Right hindlimb (tissue), 1 donor: ENCODE measurements at places on chromosomes 6 and 20.

- no peak for DNase-seq
These were observed 103.7 kb downstream of the OGFRL1 start for GRCh38 chr6:71392276-71392675.

GRCh38 chr6:27693766-27694546 lies 218.2 kb downstream of the OR2B2 start:
- peak; percentile 47 for DNase-seq

DNA sequence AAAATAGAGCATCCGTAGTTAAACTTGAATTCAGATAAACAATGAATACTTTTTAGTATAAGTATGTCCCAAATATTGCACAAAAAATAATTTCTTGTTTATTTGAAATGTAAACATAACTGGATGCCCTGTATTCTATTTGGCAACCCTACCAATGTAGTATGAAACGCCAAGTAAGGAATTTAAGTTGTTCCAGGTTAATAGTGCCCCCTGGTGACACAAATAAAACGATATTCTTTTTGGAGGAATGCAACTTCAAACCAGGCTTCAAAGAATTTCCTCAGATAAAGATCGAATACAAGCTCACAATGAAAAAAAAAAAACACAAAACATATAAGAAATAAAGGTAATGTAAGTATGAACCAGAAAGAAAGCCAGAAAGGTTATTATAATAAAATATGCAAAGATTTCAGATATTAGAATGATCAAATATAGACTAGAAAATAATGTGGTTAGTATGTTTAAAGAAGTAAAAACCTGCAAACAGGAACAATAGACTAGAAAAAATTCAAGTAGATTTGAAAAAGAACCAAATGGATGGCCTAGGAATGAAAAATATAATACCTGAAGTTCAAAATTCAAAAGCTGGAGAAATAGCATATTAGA lies 18.4 kb upstream of the AKAP7 start:
- no peak for DNase-seq

GRCh38 chr20:20358801-20359200 lies 9.1 kb upstream of the INSM1 start:
- DNase-seq: no peak

DNA sequence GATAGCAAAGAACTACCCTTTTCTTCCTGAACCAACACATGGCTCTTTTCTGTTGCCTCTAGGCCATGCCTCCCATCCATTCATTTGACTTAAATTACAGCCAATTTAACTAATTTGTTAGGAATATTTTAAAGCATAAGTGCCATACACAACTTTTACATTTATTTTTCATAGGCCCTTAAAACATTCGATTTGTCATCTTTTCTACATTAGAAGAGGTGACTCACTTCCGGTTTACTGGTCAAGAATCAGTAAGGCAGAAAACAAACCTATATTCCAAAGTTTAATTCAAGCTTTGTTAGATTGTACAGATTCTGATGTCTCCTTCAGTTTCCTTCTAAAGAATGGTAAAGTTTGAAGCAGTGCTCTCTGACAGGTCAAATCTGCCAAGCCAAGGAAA lies 344.3 kb downstream of the SAMD5 start:
- DNase-seq: no peak

- DNase-seq: no peak
These were observed 79.1 kb downstream of the LRRC1 start for GRCh38 chr6:53873922-53874321.

DNA sequence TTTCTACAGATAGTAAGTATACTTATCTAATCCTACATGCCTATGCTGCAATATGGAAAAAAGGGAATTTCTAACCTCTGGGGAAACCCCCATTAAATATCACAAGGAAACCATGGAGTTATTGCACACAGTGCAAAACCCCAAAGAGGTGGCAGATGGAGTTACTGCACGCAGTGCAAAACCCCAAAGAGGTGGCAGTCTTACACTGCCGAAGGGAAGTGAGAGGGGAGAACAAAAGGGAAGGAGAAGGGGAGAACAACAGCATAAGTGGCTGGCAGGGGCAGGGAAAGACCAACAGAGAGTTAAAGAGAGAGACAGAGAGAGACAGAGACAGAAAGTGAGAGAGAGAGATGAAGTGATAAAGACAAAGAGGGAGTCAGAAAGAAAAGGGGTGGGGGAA lies 43.8 kb upstream of the EIF2S2 start:
- DNase-seq: no peak

GRCh38 chr6:71248878-71249544 lies 39.6 kb upstream of the OGFRL1 start:
- DNase-seq: no peak

GRCh38 chr6:102732898-102733297 lies 1339.4 kb downstream of the GRIK2 start:
- DNase-seq: no peak

DNA sequence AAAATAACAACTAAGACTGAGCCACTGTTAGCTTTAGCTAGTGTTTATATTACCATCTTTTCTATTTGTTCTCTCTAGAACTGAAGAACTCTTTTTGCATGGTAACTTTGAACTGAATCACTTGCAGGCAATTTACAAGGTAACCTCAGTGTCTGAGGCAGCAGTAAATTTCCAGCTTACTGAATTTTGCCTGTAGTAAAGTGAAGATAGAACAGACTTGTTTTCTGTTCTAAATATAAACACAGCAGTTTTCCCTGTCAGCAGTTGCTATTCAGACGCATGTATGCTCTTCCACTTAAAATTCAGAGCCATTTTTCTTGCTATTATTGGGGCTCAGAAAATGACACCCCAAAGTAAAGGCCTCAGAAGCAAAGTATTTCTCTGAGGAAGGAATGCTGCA lies 974.0 kb upstream of the GJE1 start:
- DNase-seq: no peak

GRCh38 chr6:41336824-41337223 lies 1.4 kb downstream of the NCR2 start:
- no peak for DNase-seq

DNA sequence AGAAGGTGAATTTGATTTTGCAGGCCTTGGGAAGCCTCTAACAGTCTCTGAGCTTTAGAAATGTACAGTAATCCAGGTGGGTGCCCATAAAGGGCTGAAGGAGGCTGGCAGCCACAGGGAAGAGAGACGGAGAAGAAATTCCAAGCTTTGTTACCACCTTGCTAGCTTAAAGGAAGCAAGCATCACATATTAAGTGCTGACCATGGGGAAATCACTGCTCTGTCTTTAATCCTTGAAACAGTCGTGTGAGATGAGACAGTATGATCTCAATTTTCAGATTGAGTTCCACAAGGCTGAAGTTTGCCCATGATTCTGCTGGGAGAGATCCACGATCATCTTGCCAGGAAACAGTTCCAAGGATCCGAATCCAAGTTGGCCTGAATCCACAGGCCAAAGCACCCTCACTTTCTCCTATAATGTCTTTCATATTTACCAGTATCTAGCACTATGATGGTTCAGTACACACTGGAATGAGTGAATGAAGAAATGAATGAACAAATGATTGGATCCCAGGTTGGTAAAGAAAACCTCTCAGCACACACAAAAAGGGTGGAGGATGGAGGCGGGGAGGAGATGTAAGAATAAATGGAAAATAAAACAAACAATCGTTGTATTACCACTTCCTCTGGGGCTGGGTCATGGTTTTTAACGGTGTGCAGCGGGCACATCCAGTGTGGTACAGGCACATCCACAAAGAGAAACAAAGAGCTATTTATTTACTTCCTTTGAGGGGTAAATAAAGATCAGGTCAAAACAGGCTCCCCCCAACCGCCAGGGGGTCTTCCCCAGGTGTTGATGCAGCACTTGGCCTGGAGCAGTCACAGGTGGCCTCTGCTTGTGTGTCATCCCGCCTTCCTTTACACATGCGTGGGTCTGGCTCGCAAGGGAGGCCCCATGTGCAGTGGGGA lies 28.2 kb upstream of the TAF8 start:
- no peak for DNase-seq

GRCh38 chr6:55696501-55696900 lies 117.5 kb upstream of the HMGCLL1 start:
- DNase-seq: no peak

DNA sequence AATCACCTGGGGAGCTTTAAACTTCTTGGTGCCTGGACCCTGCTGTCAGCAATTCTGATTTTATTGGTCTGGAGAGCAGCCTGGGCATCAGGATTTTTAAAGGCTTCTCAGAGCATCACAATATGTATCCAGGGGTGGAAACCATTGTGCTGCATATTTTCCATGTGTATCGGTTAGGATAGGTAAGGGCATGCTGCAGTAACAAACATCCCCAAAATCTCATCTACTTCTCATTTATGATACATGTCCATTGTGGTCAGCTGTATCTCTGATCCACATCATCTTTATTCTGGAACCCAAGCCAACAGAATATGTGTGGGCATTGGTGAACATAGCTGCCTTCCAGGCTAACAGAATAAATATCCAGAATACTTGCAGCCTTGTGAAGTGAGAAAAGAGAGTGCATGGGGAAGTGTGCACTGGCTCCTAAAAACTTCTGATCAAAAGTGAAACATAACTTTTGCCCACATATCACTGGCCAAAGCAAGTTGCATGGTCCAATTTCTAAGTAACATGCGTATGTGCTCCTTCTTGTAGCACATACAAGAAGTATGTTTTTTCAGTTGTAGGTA lies 215.1 kb downstream of the ZMYND8 start:
- no peak for DNase-seq

DNA sequence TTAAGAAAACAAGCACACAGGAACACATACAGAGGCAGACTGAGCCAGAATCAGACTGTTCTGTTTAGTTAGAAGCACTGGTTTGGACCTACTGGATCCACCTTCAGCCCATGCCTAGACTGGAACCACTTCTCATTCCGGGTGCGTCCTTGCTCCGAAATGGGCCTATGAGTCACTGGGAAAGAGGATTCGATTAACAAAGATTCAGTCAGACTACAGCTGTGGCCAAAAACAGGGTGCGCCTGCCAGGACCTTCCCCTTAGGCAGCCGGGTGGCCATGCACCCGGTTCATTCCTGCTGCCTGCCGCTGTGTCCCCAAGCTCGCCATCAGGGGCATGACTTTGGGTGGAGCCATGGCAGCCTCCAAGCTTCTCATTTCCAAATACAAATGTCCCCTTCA lies 14.5 kb upstream of the KCNK5 start:
- no peak for DNase-seq

DNA sequence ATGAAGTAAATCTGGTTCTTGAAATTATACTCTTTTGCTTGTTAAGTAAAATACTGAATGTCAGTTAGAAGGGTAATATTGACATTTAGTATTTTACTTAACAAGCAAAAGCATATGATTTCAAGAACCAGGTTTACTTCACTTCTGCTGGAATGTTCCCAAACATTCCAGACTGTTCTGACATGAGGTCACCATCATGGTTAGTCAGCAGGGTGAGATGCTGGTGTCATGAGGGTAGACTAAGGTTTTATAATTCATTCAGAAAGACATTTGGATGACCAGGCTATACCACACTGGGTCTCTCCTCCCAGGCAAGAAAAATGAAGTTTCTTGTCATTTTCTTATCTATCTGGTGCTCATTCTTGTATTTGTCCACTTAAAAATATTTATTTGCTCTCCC lies 414.4 kb upstream of the MMS22L start:
- no peak for DNase-seq

DNA sequence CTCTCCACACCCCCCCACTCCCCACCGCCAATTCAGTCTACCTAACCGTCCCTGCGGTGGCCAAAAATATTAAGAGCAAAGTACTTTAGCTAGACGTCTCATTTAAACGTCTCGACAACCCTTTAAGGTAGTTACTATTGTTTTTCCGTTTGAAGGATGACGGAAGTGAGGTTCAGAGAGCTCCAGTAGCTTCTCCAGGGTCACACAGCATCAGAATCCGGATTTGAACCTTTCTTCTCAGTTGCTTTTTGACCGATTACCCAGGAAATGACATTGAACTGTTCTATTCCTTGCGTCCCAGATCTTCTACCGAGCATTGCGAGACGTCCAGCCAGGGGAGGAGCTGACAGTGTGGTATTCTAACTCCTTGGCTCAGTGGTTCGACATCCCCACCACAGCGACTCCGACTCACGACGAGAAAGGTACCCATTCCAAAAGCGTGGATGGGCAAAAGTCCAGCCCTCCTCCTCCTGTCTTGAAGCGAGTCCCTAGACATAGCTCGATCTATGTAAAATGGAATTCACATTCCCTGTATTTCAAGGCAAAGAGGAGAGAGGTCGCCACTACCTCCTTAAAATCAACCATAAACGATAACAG lies 2.4 kb downstream of the PRDM13 start:
- DNase-seq: no peak

DNA sequence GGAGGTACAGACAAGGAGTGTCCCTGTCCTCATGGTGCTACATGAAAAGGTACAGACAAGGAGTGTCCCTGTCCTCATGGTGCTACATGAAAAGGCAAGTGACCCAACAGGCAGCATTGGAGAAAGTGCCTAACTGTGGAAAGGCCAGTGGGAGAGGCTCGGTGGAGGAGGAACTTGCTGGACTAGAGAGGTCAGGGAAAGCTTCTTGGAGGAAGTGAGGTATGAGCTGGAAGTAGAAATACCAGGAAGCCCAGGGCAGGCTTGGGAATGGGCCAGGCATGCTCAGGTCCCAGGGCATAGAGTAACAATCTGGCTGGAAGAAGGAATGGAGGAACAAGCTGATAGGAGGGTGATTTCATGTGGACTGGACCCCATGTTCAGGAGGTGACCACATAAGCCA lies 59.8 kb upstream of the FNDC1 start:
- no peak for DNase-seq

- peak; percentile 41 for DNase-seq
These were observed 20.4 kb upstream of the EFHC1 start for GRCh38 chr6:52399511-52400312.

DNA sequence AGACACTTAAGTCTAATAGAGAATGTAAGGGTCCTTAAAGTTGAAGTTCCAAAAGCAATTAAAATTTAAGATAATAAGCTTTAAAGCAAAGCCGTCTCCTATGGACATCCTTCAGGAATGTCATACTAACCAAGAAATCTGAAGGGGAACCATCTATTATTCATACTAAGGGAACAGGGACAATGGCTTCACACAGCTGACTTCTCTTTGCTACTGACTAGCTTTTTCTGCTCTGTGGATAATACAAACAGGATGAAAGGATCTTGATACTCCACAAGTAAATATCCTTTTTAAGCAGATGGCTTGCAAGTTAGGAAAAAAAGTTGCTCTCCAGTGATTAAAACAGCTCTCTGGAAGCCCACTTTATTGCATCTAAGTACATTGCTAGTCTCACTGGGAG lies 178.6 kb downstream of the BACH2 start:
- DNase-seq: no peak

DNA sequence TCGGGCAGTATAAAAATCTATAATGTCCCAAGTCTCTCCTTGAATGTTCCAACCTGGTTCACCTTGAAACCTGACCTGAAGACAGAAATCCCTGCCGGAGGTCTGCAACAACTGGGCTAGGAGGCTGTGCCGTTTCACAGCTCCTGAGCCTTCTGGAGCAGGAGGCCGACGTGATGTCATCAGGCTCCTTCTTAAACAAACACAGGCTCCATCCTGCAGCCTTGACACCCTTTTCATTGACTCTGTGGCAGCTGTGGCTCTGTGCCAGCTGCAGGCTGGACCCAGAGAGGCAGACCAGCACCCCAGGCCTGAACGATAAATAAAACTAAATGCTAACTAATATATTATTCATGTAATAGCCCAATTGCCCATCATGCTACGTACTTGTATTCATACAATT lies 483.9 kb downstream of the CD83 start:
- DNase-seq: no peak

DNA sequence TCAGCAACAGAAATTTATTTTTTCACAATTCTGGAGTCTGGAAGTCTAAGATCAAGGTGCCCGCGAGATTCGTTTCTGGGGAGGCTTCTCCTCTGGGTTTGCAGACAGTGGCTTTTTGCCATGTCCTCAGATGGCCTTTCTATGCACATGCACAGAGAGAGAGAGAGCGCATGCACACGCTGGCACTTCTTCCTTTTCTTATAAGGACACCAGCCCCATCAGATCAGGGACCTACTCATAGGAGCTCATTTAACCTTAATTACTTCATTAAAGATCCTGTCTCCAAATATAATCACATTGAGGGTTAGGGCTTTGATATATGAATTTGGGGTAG lies 260.7 kb upstream of the PLCB4 start:
- no peak for DNase-seq
